HT-29 (cell line): ENCODE measurements at places on chromosomes 1 and 21.

DNA sequence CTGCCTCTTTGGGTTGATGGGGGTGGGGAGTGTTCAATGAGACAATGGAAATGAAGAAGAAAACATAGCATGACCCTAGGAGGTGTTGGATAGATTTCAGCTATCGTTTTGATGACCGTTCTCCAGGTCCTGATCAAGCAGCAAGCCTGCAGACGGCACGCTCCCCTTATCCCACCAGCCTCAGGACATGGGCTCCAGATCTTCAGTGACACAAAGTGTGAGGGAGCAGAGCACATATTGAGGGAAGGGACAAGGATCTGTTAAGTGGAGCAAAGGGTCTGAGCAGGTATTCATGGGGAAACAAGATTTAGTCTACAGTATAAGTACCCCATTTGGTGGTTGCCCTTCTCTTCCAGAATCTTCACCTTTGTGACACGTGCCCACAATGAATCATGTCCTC lies 4.7 kb downstream of the SPRR5 start:
- no peak for DNase-seq

DNA sequence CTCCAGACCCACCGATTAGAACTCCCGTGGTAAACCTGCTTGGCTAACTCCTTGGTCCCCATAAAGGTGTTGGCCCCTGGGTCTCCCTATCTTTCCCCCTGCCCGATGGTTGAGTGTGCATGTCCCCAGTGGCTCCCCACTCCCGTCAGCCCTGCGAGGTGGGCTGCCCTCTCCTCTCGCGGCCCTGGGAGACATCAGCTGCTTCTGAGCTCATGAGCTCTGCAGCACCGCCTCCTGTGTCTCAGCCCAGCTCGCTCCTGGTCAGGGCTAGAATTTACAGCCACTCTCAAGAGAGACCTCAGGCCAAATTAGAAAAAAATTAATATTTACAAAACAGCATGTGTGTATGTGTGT lies 15.9 kb upstream of the ZBTB21 start:
- DNase-seq: no peak

- DNase-seq: no peak
These were observed 59.5 kb upstream of the C1orf105 start for GRCh38 chr1:172360985-172361384.

DNA sequence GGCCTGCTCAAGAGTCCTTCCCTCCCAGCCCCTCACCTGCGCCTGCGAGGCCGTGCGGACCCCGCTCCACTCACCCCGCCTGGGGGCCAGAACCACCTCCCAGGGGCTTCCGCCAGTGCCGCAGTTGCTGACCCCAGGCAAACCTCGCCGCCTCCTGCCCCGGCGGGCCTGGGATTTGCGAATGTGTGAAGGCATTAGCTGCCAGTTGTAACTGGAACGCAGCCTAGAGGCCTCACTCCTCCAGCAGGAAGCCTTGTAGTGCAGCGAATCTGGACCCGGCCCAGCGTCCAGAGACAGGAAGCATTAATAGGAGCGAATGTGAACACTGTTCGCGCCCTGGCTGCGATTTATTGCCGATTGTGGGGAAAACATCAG lies 140.9 kb upstream of the ARHGEF16 start:
- peak; percentile 35 for DNase-seq

DNA sequence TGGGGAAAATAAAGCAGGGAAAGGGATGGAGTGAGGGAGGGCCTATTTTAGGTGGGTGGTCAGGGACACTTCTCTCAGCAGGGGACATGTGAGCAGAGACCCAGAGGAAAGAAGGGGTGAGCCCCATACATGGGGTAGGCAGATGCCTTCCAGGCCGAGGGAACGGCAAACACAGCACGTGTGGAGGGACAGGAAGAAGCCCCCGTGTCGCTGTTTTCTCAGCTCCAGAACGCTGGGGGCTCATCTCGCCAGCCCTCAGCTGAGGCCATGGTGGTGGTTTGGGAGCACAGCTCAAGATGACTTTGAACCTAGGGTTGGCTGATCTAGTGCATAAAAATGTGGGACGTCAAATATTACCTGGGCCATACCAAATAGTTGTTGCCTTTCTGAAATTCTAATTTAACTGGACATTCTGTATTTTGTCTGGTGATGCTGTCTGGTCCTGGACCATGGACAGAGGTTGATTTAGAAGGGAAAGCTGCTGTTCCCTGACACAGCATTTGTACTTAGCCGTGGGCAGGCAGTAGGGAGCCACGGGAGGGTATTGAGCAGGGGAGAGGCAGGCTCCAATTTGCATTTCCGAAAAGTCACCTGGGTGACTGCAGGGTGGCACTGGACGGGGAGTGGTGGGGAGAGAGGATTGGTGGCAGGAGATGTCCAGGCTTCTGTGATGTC lies 53.1 kb upstream of the RUNX3 start:
- DNase-seq: no peak

DNA sequence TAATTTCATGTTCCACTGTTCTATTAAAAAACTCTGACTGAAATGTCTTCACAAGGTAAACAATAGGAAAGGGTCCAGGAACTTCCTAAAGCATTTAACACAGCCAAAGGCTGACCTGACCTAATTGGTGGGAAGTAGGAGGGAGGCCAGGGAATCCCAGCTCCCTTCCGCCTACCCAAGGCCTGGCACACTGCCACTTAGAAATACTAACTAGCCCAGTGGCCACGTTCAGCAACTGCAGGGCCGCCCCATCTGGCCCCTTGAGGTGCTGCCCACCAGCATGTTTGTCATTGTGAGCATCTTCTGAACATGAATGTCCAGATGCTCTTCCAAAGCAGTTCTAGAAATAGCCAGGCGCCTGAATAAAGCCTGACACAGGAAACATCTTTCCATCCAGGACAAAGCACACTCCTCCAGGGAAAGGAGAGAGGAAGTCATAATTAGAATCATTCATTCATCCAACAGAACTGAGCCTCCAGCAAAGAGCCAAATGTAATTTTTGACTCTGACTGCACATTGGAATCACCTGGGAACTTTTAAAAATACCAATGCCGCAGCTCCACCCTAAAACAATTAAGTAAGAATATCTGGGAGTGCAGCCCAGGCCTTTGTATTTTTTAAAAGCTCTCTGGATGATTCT lies 44.6 kb upstream of the BCL9 start:
- peak; percentile 32 for DNase-seq

GRCh38 chr1:38848071-38848470 lies 11.5 kb downstream of the RRAGC start:
- DNase-seq: no peak
